ENCODE measurements at places on chromosomes 3 and 15.

GRCh38 chr3:168862466-168862865 is 766.7 kb upstream of the GOLIM4 start:
- no peak for DNase-seq

GRCh38 chr15:89463113-89463512 is 33.3 kb downstream of the RHCG start:
- DNase-seq = no peak

GRCh38 chr3:56590814-56591213 is 33.8 kb downstream of the CCDC66 start:
- no peak for DNase-seq

- DNase-seq = no peak
These were observed 363.0 kb downstream of the FGF12 start for GRCh38 chr3:192364316-192364715.

GRCh38 chr3:24378313-24378712 is 116.3 kb downstream of the THRB start:
- DNase-seq = no peak

Data from GM10248 (cell line).